CD4-positive, alpha-beta T cell treated with Interleukin-1 beta for 1 hour (primary cell): ENCODE measurements at places on chromosomes 7 and 10.

DNA sequence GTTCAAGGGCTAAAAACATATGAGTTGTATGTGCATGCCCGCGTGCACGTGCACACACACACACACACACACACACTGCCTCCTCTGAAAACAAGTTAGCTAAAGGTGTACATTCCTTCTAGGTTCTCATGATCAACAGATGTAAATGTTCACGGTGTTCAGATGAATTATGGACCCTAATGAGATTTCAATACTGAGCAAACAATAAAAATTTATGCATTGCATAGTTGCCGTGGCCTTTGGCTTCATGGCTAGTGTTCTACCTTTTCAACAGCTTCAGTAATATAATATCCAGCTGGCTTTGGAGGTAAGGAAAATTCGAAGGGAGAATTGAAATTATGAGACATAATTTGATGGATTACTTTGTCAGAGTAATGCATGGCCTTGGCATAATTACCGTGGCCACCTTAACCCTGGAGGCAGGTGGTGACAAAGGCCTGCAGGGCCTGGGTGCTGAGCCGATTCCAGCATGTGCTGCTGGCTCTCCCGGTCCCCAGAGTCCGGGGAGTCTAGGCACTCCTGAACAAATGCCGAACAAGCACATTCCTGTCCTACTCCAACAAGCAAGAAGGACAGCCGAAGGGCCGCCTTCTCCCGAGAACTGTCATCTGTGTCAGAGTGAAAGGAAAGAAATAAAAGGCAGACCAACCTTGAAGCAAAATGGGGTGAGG lies 166.6 kb upstream of the TCF7L2 start:
- no peak for DNase-seq

DNA sequence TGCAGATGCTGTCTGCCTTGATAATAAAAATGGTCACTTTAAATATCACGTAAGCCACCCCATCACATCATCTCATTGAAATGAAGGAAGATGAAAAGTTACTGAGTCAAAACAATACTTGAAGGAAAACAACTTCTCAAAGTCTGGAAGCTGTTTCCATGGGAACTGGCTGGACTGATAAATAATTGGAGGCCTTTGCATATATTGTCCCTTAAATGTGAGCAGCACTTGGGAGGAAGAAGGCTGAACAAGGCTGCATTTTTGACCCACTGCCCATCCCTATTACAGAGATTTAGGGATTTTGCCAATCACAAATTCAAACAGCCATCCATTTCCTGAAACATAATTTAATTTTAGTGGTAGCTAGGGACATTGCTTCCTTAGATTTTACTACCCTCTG lies 18.2 kb upstream of the MAGI2 start:
- DNase-seq: no peak

- peak; percentile 7 for DNase-seq
These were observed 755 bp downstream of the TOMM7 start for GRCh38 chr7:22821702-22822485.

DNA sequence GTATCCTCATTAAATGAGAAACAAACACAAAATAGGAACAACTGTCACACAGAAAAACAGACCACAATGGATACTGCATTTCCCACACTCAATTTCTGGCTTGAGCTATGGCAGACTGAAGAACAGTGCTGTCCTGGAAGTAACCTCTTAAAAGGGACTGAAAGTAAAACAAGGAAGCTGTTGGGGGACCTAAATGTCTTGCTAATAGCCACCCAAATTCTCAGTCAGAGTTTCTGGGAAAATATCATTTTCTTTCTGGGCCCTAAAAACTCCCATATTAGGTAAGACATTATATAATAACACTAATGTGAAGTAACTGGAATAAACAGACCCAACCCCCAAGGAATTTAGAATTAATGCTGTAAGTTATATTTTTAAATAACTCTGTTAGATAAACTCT lies 80.9 kb upstream of the TFEC start:
- no peak for DNase-seq

DNA sequence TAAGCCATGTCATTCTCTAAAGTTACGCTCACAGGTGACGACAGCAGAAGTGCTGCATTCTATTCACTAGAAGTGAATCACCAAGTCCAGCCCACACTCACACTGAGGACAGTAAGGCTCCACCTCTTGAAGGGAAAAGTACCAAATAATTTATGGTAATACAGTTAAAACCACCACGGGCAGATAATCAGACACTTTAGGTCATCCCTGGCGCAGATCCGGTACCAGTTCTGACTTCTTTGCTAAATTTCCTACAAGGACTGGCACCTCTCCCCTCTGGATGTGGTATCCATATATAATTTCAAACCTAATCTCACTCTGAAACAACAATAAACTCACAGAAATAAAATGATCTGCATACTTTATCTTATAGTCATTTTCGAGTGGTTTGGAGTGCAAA lies 954.7 kb upstream of the GHITM start:
- no peak for DNase-seq

GRCh38 chr7:138608275-138608674 lies 92.9 kb downstream of the SVOPL start:
- DNase-seq: no peak
